ENCODE measurements at places on chromosomes 12 and 14.

DNA sequence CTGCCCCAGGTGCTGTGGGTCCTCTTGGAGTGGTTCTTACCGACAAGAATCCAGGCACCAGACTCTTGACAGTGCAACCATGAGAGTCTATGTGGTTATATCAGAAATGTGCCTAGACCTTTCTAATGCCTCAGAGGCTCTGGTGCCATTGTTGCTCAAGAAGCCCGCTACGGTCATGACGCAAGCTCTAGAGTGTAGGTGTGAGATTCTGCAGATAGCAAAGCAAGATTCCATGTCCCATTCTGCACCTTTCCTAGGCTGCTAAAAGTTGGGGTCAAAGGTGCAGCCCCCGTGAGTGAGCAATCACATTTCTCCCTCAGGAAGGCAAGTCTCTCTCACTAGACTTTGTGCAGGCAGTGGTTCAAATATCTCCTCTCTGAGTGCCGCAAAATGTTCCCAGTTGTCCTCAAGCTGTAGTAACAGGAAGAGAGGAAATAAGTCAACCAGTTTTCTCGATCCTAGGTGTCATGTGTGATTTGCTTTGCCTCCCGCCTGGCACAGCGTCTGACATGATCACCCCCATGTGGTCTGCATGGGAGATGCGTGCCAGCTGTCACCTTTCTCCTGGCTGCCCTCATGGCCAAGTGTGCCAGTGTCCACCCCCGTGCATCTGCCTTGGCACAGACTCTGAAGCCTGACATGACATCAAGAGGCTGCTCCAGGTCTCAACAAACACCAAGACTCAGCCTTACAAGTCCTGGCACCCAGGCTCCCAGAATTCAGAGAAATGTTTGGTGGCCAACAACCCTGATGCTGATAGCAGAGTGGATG lies 122.5 kb upstream of the COCH start:
- no peak for DNase-seq

GRCh38 chr14:99081156-99081765 lies 190.7 kb downstream of the BCL11B start:
- no peak for DNase-seq

DNA sequence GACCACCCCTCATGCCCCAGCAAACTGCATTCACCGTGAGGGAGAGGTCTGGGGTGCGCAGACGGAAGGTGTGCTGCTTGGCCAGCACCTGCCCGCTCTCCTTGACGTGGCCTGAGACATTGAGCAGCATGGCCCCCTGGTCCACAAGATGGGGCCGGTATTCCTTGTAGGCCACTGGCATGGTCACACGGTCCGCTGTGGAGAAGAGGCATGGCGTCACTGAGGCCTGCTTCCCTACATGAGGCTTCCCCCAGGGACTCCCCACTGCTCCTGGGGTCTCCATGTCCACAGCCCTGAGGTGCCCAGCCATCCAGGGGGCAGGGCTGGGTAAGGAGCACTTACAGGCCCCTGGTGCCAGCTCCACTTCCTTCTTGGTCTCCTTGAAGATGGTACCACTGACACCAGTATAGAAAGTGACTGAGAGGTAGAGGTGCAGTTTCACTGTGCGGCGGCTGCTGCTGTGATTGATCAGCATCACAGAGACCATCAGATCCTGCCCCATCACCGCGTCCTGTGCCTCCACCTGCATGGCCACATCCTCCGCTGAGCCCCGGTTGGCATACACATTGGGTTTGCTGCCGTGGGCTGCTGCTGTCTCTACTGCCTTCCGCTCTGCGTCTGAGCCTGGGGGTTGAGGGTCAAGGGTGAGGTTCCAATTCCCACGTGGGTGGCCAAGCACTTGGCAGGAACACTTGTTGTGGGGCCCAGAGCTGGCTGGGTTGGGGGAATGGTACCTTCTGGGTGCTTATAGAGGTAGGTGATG lies 8.2 kb downstream of the TGM1 start:
- no peak for DNase-seq

DNA sequence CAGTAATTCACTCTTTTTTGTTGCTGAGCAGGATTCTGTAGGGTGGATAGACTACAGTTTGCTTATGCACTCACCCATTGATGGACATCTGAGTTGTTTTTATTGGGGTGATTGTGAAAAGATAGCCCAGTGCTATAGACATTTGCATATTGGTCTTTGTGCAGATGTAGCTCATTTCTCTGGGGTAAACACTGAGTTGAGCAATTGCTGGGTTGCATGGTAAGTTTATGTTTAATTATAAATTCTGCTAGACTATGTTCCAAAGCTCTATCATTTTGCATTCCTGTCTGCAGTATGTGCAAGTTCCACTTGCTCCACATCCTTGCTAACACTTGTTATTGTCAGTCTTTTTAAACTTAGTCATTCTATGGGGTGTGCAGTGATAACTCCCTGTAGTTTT lies 65.4 kb upstream of the RFLNA start:
- no peak for DNase-seq

- no peak for DNase-seq
These were observed 13.4 kb upstream of the TAS2R43 start for GRCh38 chr12:11105546-11105945.

- DNase-seq: no peak
These were observed 136.7 kb downstream of the PDE3A start for GRCh38 chr12:20505056-20505455.

Measured in stimulated activated CD4-positive, alpha-beta T cell treated with anti-CD3 and anti-CD28 coated beads, TNF-alpha, amount 100 ng/mL, for 4 hours (primary cell).